ENCODE measurements at places on chromosomes 11 and 22.

DNA sequence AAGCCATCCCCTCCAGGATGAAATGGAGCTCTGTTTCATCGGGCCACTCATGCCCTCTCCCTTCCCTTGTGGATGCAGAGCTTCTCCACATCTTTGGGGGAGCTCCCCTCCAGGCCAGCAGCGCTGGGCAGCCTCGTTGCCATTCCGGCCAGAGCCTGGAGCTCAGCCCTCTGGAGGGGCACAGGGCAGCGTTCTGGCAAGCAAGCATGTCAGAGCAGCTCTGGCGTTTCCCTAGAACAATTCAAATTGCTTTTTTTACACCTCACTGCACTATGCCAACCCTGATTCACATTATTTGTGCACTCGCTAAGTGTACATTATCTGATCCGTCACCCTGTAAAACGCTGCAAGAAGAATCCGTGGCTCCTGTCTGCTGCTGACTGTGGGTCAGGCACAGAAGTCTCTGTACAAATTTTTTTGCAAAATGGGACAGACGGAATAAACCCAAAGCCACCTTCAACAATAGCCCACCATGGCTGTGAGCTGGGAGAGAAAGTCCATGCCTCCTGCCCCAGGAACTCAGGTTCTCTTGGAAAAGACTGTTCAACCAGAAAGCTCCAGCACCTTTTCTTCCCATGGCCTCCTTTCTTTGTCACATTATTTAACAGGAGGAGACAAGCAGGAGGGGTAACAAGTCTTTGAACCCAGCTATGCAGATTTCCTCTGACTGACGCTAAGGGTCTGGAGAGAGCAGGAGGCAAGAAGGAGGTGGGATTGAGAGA, 139.5 kb upstream of the CADM1 start:
- DNase-seq: no peak

DNA sequence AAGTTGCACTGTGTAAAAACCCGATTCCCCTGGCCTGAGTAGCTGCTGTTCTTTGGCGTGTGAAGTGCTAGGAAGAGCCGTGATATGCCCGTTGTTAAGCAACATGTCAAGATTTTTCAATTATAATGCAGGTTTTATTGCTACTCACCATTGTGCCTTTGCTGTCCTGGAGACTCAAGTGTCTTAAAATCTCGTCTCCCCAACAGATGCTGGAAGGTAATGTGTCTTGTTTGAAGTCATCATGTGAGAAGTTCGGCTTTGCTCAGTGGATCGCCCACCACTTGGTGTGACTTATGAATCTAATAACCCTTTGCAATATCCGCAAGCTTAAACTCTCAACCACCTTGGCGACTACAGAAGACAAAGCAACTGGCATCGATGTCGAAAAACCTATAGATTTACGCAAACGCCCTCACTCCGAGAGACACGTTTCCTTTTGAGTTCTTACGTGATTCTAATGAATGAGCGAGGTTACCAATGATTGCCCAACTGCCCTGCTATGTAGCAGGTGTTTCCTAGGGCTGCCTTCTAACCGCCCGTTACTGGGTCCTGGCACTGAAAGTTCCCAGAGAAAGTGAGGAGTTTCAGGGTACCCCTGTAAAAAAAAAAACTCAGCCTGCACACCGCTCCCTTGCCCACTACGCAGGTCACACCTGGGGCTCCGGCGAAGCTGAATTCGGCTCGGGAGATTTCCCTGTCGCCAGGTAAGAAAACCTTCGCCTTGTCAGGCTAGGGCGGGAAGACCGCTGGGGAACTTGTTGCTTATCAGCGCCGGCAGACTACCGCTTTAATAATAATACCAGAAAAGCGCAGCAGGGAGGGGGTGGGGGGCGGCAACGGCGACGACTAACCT, 21.2 kb upstream of the BDNF start:
- DNase-seq: no peak

- DNase-seq: no peak
These were observed 10.3 kb downstream of the PRDM10 start for GRCh38 chr11:129992161-129992944.

DNA sequence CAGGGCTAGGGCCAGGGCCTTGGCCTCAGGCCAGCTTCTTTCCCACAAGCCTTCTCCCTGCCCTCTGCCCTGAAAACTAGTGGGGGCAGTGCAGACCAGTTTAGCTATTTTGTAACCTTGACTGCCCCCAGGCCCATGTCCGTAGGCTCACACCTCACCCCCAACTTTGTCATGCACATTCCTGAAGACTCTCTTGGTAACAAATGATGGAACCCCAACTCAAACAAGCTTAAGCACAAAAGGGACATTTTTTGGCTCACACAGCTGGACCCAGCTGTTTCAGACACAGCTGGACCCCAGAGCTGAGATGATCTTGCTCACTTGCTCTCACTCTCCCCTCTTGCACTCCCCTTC, 46.6 kb downstream of the KCNQ1OT1 start:
- DNase-seq: no peak

DNA sequence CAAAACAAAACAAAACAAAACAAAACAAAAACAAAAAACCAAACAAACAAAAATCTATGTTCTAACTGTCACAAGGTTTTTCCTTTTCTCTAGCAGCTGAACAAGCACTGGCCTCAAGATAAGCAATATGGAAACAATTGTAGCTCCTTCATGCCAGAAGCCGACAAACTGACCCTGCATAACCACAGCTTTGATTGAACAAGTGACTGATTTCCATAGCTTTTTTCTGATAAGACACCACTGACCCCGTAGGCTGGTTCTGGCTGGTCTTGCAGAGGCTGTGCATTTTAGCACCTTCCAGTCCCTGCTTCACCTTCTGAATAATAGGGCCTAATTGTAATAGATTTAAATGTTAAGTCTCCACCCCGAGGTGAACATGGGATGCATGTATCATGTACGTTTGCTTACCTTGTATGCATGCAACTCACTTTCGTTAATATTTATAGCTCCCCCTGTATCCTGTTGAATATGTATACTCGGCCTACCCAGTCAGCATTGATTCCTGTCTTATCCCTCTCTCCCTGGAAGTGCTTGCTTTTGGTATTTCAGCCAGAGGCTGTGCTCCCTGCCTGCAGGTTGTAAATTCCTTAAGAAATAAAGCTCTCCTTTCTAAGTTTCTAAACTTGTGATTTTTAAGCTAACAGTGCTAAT, 49.6 kb downstream of the CNTF start:
- DNase-seq: no peak

DNA sequence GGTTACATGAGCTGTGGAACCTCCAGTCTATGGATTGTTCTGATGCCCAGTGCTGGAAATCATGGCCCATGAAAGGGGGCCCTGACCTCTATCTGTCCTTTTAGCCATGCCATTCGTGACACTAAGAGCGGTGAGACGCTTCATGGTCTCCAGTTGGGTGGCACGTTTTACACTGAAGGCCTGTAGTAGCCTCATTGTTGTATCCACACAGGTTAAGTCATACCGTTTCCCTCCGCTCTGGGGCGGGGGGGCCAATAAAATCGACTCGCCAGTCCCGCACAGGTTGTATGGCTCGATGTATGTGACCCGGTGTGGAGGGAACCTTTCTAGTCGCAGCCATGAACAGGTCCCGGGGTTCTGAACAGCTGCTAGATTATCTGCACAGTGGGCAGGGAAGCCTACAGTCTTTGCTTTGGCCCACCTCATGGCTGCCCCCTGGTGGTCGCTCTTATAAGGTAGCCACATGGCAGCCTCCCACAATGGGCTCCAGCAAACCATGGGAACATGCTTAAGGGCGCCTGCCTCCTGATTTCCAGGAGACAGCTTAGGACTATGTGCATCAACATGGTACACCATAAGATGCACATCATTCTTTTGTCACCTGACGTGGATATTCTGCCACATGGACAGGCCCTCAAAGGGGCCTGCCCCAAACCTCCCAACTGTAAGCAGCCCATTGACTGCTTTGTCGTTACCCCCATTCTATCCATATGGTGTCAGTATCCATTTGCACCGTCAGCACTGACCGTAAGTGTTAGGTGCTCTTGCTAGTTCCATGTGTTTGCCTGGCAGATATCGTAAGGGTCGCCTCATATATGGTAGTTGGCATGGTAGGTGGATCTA, 19.7 kb upstream of the APOL3 start:
- DNase-seq: peak; percentile 76

DNA sequence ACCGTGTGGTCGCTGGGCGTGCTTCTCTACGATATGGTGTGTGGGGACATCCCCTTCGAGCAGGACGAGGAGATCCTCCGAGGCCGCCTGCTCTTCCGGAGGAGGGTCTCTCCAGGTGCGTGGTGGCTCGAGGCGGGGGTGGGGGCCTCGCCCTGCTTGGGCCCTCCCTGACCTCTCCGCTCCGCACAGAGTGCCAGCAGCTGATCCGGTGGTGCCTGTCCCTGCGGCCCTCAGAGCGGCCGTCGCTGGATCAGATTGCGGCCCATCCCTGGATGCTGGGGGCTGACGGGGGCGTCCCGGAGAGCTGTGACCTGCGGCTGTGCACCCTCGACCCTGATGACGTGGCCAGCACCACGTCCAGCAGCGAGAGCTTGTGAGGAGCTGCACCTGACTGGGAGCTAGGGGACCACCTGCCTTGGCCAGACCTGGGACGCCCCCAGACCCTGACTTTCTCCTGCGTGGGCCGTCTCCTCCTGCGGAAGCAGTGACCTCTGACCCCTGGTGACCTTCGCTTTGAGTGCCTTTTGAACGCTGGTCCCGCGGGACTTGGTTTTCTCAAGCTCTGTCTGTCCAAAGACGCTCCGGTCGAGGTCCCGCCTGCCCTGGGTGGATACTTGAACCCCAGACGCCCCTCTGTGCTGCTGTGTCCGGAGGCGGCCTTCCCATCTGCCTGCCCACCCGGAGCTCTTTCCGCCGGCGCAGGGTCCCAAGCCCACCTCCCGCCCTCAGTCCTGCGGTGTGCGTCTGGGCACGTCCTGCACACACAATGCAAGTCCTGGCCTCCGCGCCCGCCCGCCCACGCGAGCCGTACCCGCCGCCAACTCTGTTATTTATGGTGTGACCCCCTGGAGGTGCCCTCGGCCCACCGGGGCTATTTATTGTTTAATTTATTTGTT, 2.4 kb downstream of the PIM3 start:
- DNase-seq: no peak

GRCh38 chr11:84437071-84437980, 1151.2 kb upstream of the CCDC90B start:
- peak; percentile 2 for DNase-seq

DNA sequence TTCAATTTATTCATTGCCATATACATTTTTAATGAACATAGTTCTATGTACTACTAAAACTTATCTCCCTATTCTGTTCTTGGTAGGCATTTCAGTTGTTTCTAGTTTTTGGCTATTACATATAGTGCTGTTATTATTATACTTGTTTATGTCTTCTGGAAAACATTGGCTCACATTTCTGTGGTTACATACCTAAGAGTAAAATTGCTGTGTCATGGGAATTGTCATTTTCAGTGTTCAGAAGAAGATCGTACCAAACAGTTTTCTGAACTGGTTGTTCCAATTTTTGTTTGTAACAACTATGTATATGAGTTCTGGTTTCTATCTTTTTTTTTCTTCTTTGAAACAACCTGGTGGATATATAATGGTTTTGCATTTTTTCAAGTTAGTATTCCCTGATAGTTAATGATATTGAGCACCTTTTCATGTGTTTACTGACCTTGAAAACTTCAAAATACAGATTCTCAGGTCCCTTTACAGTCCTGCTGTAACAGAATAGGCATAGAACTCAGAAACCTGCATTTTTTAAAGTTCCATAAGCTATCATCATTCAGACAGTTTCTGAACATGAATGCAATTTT, 230.7 kb downstream of the JRKL start:
- no peak for DNase-seq

Data from GM18507 (cell line).